ENCODE measurements at places on chromosomes 16 and 17.

DNA sequence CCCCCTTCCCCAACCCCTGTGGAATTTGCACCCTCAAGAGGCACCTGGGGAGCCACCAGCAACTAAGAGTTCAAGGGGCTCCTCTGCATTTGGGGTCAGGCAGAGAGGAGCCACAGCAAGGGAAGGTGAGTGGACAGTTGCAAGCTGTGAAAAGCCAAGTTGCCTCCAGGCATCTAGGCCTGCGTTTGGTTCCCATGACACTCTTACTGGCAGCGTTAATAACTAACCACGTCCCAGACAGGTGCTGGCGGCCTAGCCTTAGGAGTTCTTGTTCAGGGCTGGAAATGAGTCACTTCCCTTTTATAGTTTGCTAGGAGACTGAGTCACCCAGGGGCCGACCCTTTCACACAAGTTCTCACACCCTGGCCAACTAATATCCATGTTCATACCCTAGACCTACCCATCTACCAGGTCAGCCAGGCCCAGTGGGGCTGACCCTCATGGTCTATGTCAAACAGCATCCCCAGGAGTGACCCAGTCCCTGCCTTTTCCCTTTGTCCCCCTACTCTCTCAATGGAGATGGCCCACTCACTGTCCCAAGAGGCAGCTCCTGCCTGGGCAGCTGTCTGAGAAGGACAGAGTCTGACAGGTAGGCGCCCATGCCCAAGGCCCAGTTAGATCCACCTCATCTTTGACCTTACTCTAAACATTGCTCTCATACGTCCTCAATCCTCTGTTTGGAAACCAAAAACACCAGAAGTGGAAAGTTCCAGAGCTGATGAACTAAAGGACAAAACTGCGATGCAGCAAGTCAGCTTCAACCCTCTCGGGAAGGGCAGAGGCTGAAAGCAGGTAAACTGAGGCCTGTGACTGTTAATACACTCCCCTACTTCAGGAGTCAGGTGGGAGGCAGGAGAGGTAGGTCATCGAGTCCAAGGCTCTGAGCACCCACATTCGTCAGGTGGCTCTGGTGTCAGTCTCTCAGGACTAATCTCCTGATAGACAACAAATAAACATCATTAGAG lies 300.6 kb downstream of the SOX9 start:
- DNase-seq, result peak; percentile 39

DNA sequence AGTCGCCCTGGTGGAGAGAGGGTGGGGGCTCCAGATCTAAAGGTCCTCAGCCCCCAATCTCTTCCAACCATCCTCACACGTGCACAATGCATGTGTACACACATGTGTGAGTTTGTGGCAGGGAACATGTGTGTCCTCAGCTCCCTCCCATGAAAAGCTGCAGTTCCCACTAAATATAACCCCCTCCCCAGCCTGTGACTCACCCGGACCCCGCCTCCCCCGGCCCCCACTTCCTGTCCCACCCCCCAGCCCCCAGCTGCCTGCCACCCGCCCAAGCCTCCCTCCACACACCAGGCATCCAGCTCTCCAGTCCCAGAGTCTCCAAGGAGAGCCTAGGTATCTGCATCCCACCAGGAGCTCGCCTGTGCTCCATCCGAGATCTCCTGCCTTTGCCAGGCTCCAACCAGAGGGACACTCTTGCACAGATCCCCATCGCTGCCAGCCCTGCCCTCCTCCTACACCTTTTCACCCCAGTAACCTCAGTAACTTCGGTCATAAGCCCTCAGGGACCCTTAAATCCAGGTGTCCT lies 3.9 kb downstream of the DLG4 start:
- DNase-seq, result no peak

DNA sequence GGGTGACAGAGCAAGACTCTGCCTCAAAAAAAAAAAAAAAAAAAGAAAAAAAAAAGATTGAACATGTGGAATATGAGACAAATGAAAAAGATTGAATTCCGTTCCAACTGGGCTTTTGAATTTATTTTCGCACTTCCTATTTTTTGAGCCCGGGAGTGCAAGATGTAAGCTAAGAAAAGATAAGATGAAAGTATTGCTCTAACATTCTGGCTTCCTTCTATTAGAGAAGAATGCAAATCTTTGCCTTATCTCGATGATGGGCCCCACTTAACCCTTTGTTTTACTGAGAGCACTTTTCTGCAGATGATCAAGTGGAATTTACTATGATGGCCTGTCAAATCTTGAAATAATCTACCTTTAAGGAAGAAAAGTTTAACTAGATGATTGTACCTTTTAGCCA lies 96.3 kb downstream of the WWOX start:
- DNase-seq, result no peak

- no peak for DNase-seq
Observed at GRCh38 chr16:3051494-3051893, 5.1 kb downstream of the MMP25 start.

DNA sequence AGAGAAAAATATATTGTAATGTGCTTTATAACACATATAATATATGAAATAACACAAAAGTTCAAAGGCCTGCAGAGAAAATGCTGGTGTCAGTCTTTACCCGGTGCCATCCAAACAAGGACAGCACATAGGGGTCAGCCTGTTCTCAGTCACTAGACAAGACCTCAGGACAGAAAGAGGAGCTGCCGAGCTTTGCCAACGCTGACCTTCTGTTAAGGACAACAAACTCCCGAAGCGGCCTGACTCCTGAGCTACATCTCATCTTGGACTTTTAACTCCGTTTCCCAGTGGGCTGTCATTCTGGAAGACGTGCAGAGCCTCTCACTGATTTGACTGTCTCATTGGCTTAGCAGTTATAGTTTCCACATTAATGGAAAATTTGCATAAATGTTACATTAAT lies 6.9 kb downstream of the ELAC2 start:
- DNase-seq, result no peak

GRCh38 chr17:37256627-37257026 lies 119.2 kb upstream of the C17orf78 start:
- DNase-seq, result no peak

DNA sequence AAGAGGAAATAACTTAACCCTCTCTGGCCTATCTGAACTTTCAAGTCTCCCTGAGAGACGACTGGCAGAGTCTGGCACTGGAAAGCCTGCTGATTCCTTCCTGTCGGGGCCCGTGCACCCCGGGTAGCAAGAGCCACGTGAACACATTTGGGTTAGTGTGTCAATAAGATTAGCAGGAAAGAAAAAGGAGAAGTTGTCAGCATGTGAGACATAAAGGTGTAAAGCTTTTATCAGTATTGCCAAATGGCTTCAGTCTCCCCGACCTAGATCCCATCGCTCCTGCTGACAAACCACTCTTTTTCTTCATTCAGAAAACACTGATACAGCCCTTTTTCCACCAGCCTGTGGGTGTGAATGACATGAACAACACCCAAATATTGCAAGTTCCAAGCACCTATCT lies 74.4 kb downstream of the CCT6B start:
- DNase-seq, result no peak

DNA sequence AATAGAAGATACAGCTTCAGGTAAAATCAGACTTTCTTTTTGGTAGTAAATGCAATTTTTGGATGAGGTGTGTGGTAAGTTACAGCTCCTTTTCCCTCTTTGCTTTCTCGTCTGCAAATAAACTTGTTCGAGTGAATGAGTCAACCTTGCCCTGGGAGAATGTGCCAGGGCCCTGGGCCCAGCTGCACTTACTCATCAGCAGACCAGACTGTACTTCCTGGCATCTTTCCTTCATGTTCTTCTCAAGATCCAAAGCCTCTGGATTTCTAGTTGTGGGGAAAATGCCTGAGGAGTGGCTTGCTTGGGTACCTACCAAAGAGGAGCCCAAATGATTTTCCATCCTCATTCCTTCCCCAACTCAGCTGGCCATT lies 5.4 kb upstream of the G6PC1 start:
- no peak for DNase-seq
